ENCODE measurements at places on chromosomes 2 and 18.
A peak's percentile ranks its signal among the peaks of the same experiment; 100 is the strongest.

GRCh38 chr2:106147159-106147558, 46.9 kb downstream of the UXS1 start:
- no peak for DNase-seq

DNA sequence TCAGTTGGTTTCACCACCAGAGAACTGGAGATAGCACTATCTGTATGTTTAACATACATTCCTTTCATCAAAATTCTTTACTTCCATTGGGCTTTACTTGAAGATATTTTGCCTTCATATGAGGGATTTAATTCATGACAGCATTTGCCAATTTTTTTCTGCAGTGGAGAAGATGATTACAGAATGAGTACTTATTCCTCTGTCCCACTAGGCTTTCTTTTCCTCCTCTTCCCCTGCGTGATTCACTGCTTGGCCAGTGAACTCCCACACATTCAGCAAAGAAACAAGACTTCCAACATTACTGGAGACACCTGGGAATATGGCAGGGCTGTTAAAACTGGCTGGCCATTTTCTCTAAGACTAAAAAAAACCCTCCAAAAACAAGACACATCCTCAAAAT, 425.8 kb upstream of the KCNH7 start:
- DNase-seq = no peak

DNA sequence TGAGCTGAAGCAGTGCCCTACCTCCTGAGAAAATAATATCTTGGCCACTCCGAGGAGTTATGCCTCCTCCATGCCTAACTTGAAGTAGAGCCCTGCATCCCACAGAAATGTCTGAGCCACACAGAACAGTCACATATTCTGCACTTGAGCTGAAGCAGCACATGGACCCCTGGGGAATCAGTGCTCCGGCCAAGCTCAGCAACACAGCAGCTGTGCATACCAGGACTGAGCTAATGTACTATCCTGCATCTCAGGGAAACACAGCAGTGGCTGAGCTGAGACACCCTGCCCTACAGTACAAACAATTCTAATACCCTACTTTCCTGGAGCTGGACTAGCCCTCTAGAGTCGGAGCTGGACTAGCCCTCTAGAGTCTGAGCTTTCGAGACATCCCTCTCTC, 166.9 kb downstream of the ZNF516 start:
- no peak for DNase-seq

- DNase-seq = no peak
Measured at GRCh38 chr18:62863579-62864001, 148.2 kb downstream of the PHLPP1 start.

- DNase-seq = peak; percentile 70
Measured at GRCh38 chr18:48928787-48929186, 22.0 kb downstream of the SMAD7 start.

DNA sequence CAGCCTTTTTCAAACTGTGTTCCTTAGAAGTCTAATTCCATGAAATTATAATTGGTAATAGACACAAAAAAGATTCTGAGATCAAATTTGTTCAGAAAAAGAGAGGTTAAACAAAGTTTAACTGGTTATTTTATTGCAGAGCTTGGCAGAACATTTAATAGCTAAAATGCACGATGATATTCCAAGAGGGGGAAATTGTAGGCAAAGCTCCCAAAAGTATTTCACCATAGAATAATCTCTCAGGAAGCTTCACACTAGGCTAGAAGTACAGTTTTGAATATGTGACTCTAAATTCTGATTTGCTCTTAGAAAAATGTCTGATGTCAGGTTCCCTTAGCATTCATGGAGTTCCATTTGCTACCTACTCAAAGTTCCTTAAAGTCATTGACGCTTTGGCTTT, 292.4 kb upstream of the SETBP1 start:
- DNase-seq = no peak

GRCh38 chr2:143205106-143205764, 76.0 kb downstream of the ARHGAP15 start:
- DNase-seq = no peak

- DNase-seq = no peak
Measured at GRCh38 chr2:151819920-151820319, 8.3 kb downstream of the ARL5A start.

DNA sequence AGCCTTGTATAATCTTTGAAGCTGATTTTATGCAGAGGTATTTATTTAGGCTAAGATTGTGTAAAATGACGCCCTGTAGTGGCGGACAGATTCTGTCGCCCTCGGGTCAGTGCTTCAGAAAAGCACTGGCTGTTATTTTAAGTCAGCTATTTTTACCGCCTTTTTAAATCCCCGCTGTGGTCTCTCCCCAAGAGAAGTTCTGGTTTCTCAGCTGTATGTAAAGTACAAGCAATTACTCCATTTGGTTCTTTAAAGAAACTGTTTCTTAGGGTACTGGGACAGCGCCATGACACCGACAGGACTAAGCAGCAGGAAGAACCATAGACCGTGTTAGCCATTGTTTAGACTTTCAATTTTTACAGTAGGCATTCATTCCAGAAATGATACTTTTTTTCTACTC, 65.0 kb downstream of the UGGT1 start:
- no peak for DNase-seq

DNA sequence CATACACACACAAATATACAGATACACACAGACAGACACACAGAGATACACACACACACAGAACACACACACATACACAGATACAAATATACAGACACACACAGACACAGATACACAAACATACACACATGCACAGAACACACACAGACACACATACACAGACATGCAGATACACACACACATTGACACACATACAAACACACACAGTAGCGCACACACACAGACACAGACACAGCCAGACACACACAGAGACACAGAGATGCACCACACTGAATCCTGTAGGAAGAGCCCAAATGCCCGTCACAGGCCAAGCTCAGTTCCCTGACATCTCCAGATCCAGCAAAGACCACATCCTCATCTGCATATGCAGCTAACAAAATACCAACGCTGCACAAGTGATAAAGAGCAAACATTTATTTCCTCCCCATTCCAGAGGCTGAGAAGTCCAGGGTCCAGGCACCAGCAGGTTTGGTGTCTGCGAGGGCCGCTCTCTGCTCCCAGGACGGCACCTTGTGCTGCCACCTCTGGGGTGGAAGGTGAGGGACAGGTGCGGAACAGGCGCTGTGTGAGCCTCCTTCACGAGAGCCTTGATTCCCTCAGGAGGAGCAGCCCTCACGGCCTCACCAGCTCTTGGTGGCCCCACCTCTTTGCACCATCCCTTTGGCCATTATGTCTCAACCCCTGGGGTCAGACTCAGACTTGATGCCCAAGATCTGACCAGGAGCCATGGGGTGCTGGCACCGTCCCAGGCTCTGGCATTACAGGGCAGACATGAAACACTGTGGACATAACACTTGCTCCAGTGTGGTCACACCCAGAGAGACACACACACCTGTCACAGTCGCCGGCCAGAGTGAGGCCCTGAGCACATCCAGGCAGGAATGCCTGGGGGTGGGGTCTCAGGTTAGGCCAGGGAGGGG, 108.7 kb downstream of the NDUFA10 start:
- DNase-seq = no peak

GRCh38 chr2:205750797-205751196, 68.5 kb downstream of the NRP2 start:
- no peak for DNase-seq

- no peak for DNase-seq
Measured at GRCh38 chr18:49028801-49029506, 78.2 kb upstream of the SMAD7 start.

- no peak for DNase-seq
Measured at GRCh38 chr2:100036026-100036425, 106.4 kb downstream of the AFF3 start.

GRCh38 chr2:55165626-55166025, 66.5 kb downstream of the CLHC1 start:
- no peak for DNase-seq

GRCh38 chr18:63177919-63178821, 141.4 kb downstream of the BCL2 start:
- no peak for DNase-seq

- DNase-seq = no peak
Measured at GRCh38 chr2:70160545-70160944, 30.3 kb downstream of the C2orf42 start.

DNA sequence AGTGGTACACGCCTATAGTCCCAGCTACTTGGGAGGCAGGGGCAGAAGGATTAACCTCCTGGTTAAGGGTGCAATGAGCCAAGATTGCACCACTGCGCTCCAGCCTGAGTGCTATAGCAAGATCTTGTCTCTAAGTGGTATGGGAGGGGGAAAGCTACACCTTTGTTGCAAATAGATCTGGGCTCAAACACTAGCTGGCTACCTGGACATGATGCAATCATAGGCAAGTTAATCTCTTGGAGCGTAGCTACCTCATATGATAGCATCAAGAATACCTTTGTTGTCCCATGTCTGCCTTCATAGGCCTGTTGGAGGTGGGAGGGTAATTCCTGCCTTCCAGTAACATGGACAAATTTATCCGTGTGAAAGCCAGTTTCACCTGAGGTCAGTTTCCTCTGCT, 15.7 kb downstream of the KLHL29 start:
- DNase-seq = no peak

- DNase-seq = no peak
Measured at GRCh38 chr2:230408244-230408842, 7.7 kb upstream of the SP100 start.

DNA sequence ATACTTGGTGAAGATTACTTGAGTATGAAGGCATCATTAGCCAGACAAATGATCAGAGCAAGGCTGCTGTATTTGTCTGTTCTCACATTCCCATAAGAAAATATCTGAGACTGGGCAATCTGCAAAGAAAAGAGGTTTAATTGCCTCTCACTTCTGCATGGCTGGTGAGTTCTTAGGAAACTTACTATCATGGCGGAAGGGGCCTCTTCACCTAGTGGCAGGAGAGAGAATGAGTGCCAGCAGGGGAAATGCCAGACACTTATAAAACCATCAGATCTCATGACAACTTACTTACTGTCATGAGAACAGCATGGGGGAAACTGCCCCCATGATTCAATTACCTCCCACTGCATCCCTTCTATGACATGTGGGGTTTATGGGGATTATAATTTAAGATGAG, 452.3 kb downstream of the GALR1 start:
- no peak for DNase-seq

GRCh38 chr2:221448057-221448843, 123.9 kb downstream of the EPHA4 start:
- no peak for DNase-seq

DNA sequence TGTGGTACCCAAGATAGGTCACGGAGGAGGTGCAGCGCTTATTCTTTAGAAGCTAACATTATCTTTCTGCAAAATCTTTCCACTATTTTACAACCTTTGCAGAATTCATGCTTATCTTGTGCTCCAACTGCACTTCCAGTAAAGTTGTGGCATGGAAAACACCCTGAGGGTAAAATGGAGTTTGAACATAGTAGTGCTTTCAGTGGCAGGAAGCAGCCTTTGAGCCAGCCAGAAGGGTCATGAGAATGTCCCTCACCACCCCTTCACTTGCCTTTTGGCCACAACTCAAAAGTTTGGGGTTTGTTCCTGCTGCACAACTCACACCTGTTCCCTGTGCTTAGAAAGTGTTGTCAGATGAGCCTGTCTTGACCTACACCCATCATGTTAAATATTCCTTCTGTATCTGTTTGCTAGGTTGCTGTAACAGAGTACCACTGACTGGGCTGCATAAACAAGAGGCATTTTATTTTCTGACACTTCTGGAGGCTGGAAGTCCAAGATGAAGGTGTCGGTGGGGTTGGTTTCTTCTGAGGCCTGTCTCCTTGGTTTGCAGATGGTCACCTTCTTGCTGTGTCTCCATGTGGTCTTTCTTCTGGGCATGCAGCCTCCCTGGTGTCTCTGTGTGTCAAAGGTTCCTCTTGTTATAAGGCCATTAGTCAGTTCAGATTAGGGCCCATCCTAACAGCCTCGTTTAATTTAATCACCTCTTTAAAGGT, 194.1 kb downstream of the SMAD7 start:
- no peak for DNase-seq

DNA sequence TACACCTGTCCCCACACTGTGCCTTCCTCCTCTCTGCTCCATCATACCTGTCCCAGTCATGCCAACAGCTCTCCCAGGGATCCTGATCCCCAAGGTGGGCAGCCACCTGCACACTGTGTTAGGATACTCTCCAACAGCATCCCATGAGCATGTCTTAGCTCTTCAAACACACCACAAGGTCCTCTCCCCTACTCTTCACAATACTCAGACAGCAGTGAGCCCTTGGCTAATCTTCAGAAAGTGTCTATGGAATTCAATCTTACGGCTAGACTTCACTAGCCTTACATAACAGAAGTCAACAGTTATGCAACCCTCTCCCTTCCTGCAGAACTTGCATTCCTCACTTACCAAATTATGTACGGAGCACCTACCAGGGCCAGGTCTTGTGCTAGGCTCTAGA, 79.9 kb downstream of the MYO5B start:
- DNase-seq = no peak

GRCh38 chr18:33937270-33937816, 287.4 kb downstream of the NOL4 start:
- DNase-seq = no peak

DNA sequence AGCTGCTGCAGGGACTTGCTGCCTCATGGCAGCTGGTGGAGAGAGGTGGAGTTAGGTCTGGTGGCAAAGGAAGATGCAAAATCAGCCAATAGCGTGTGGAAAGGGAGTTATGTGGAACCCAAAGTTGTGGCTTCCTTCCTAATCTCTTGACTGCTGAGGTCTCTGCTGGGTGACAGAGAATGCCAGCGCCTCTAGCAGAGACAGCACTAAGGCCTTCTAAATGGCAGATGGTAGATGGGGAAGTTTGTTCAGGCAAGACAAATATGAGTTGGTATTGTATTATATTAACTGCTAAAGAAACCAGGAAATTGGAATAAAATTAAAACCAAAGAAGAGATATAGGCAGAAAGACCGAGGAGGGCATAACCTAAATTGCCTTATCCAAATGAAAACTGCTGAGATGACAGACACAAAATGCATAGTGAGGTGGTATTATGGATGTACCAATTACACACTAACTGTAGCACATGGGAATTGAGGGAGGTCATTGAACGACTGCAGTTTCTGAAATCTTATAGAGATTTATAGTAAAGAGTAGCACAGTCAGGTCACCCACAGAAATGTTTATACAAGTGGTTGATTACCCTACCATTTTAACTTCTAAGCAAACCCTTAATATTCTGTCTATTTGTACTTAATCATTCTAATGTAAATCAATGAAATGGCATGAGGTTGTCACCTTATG, 246.6 kb upstream of the SESTD1 start:
- DNase-seq = no peak

DNA sequence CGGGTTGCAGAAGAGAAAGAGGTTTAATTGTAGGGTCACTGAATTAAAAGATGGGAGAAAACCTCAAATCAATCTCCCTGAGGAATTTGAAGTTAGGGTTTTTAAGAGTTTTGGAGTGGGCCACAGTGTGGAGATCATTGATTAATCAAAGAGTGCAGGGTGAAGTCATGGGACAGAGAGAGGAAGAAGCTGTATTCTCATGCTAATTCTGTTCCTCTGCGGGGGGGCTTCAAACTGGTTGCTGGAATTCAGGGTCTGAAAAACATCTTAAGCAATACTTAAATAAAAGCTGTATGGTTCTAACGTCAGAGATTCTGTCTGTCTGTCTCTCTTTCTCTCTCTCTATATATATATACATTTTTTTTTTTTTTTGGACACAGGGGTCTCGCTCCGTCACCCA, 169.8 kb upstream of the SPATS2L start:
- DNase-seq = no peak

- DNase-seq = no peak
Measured at GRCh38 chr2:169464466-169464865, 14.8 kb upstream of the BBS5 start.

- DNase-seq = no peak
Measured at GRCh38 chr2:239245872-239246721, 154.7 kb downstream of the HDAC4 start.

- no peak for DNase-seq
Measured at GRCh38 chr2:196961889-196962288, 35.4 kb upstream of the PGAP1 start.

Measured in activated CD4-positive, alpha-beta T cell treated with anti-CD3 and anti-CD28 coated beads, Interleukin-2, amount 50 U/mL, for 4 hours (primary cell).